ENCODE measurements at places on chromosomes 11 and 22. TPM values are rescaled to one million over a fixed set of nuclear protein-coding genes. Genes with fewer than 3 reads are reported as not detected.

ROBO4 gene
- not detected for total RNA-seq

CLP1 gene
- total RNA-seq: 17.1 TPM

MUC5AC gene
- not detected for total RNA-seq

DNAJB7 gene
- not detected for total RNA-seq

RBFOX2 gene
- total RNA-seq: 0.77 TPM

C11orf21 gene
- total RNA-seq: 81.0 TPM

P2RY2 gene
- not detected for total RNA-seq

MED17 gene
- total RNA-seq: 40.7 TPM

DDX25 gene
- total RNA-seq: 0.12 TPM

SNX32 gene
- 2.2 TPM for total RNA-seq

GLYATL2 gene
- not detected for total RNA-seq

DNA sequence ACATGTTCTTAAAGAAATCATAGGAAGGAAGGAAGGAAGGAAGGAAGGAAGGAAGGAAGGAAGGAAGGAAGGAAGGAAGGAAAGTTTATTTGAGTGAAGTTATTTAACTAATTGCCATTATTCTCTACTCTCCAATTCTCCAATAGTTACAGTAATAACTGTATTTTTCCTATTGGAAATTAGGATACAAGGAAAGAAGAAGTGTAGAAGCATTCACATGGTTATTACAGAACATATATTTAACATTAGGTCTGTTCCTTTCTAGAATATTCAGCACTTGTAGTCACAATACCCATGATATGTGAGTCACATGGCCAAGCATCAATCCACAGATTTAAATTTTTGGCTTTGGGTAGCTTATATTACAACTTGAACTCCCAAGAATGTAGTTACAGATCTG lies 230.6 kb downstream of the SOX6 start:
- no peak for DNase-seq

DNA sequence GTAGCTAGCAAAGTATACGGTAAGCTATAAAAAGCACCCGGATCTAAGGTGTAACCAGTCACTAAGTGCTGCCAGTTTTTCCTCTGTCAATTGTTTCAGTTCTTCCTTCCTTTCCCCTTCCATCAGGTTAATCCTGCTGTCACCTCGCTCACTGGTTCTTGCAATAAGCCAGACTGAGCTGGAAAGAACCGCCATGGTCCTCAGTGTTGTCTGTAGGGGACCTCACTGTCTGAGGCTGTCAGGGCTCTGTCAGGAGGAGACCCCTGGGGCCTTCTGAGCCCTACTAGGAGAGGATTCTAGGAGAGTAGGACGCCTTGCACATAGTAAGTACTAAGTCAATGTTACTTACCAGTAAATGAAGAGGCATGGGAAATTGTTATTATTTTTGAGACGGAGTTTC lies 1.4 kb upstream of the TBC1D22A start:
- DNase-seq: no peak

- no peak for DNase-seq
Measured at GRCh38 chr22:45298934-45299505, 10.7 kb upstream of the FAM118A start.

DNA sequence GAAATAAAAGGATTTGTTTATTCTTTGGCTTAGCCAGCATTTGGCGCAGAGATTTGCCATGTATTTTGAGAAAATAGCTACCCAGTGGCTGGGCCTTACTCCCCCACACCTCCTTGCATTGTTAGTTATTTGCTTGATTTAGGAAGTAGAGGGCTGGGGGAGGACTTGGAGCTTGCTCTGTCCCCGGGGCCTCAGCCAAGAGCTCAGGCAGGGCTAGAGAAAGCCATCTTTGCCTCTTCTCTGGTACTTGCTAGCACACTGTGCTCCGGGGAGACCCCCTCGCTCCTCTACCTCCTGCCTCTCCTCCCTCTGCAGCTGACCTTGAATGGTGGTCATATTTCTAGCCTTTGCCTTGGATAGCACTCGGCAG lies 93.0 kb downstream of the SCN3B start:
- no peak for DNase-seq

- no peak for DNase-seq
Measured at GRCh38 chr11:101705972-101706371, 122.2 kb upstream of the TRPC6 start.

DNA sequence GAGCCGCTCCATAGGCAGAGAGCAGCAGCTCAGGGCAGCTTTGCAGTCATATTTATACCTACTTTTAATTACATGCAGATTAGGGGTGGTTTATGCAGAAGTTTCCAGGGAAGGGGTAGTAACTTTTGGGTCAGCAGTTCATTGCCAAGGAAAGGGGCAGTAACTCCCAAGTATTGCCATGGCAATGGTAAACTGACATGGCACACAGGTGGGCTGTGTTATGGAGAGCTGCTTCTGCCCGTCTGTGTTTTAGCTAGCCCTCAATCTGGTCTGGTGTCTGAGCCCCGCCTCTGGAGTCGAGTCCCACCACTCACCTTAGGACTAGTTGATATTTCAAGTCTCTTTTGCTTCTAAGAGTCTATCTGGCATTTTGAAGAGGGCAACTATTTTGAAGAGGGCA lies 12.2 kb upstream of the ZBTB16 start:
- no peak for DNase-seq

- DNase-seq: peak; percentile 69
Measured at GRCh38 chr22:31969789-31970489, 25.6 kb downstream of the YWHAH start.

- DNase-seq: no peak
Measured at GRCh38 chr11:12008790-12009616, 577 bp upstream of the DKK3 start.

DNA sequence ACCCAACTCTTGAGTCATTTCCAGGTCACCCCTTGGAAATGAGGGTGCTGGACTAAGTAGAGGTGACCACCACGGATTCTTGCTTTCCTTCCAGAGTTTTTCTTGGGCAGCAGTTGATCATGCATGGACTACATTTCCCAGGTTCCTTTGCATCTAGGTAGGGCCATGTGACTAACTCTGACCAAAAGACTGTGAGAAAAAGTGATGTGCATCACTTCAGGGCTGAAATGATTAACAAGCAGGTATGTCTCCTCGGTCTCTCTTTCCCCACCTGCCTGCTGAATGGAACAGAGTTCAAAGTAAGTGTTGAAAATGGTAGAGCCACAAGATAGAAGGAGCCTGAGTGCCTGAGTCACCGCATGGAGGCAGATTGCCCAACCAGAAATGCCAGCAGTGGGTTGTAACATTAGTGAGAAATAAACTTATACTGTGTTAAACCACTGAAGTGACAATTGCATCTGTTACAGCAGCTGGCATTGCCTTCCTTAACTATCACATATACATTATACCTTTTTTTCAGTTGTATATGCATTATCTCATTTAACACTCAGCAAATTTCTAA lies 113.5 kb downstream of the MN1 start:
- DNase-seq: no peak

- no peak for DNase-seq
Measured at GRCh38 chr11:8335683-8336082, 72.0 kb upstream of the LMO1 start.

DNA sequence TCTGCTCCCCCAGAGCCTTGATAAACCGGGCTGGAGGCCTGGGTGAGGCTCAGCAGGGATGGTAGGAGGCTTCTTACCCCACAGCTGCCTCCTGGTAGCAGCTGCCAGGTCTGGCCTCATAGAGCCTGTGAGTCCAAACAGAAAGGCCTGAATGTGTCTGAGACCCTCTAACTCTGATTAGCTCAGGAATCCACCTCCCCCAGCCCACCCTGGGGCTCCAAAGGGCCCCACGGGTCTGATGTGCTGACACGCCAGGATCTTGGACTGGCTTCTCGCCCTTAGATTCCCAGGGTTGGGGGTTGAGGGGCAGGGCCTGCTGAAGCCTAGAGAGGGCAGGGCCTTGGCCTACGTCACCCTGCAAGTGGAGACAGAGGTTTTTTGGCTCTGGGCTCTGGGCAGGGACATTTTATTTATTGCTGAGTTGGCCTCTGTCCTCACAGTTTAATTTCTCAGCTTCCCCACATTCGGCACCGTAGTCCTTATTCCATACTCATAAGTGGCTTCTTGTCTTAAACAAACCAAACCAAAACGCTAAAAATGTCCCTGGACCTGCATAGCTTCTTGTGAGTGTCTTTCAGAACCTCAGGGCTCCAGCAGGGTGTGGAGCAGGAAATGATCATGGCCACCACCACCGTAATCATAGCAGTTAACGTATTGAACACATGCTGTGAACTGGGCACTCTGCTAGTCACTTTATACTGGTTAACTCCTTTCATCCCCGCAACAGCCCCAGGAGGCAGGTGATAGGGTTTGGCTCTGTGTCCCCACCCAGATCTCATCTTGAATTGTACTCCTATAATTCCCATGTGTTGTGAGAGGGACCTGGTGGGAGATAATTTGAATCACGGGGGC lies 25.1 kb downstream of the KIAA1671 start:
- no peak for DNase-seq

- no peak for DNase-seq
Measured at GRCh38 chr11:106292526-106292925, 215.1 kb downstream of the AASDHPPT start.

GRCh38 chr22:49658902-49659280 lies 168.8 kb downstream of the BRD1 start:
- DNase-seq: no peak

GRCh38 chr11:79437981-79438630 lies 2.7 kb downstream of the TENM4 start:
- no peak for DNase-seq

DNA sequence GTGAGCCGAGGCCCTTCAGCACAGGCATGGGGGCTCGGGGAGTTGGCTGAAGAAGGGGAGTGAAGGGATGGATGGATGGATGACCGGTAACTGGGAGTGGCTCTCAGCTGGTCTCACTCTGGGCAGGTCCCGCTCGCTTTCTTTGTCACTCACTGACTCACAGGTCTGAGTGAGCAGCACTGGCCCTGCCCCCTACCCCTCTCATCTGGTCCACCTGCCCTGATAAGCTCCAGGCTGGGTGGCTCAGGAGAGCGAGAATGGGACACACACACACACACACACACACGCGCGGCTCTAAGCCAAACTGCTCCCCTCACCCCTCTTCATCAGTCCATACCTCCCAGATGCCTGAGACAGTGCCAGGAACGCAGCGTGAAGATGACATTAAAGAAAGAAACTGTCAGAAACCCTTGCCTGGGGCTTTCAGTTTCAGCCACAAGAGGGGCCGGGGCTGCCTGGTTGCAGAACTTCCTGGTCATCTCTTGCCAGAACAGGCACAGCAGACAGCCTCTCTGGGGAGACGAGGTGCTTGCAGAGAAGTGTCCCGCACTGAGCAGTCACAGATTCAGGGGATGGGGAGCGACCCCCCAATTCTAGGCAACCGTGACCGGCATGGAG lies 16.5 kb upstream of the SHISAL1 start:
- peak; percentile 41 for DNase-seq

DNA sequence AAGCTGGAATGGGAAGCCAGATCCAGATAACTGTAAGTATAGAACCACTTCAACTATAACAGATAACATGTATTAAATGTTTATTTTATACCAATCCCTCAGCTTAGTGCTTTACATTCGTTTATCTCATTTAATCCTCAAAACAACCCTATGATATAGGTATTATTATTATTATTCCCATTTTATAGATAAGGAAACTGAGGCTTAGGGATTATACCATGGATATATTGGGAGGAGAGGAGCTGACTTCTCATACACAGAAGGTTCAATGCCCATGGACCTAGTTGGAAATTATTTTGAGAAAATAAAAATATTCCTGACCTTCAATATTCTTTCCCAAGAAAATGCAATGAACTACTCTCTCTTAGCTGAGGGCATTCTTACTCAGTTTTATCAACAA lies 140.4 kb upstream of the C11orf58 start:
- no peak for DNase-seq

DNA sequence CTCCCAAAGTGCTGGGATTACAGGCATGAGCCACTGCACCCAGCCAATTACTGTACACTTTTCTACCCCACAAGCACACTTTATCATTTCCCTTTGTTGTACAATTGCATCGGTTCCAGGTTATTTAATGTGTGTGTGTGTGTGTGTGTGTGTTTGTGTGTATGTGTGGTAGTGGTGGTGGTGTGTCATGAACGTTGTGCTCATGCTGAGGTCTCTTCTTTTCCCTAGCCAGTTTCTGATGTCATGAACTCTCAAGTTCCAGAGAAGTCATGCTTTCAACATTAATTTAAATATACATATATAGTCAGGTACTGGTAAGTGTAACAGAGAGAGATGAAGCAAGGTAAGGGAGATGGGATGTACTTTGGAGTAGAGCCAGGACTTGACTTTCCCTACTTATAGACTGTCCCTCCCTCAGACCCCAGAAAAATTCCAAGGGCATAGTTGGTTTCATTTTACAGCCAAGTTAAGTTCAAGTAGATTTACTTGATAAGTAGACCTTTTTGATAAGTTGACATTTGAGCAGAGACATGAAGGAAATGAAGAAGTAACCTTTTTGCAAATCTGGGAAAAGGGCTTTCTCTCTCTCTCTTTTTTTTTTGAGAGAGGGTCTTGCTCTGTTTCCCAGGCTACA lies 42.7 kb downstream of the WEE1 start:
- DNase-seq: no peak

DNA sequence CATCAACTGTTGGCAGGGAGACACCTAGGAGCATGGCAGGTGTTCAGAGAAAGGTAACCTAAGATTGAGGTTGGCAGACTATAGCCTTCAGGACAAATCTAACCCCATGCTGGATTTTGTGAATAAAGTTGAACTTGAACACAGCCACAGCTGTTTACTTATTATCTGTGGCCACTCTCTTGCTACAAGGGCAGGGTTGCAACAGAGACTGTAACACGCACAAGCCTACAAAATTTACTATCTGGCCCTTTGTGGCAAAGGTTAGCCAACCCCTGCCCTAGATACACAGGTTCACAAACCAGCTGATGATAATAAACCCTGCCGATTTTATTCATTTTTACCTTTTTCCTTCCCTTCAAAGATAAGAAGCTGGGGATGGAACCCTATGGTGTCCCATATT lies 2.5 kb downstream of the THYN1 start:
- no peak for DNase-seq

GRCh38 chr11:120122924-120123683 lies 14.8 kb downstream of the TRIM29 start:
- no peak for DNase-seq

DNA sequence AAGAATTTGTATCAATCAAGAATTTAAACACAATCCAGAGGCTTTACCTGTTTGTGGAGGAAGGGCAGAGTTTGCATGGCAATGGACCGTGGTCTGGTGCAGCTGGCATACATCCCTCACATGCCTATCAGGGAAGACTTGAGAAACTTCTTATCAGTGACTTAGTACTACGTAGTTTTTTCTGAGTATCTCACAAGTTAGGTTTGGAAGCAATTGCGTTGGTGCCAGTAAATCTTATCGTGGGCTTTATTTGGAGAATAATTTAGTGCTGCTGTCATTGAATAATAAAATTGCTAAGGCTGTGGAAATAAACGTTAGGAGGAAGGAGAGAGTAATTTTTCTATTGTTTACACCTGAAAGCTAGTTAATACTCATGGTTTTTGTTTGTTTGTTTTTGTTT lies 72.3 kb downstream of the PRMT3 start:
- DNase-seq: no peak
